H1 (cell line): ENCODE measurements at places on chromosomes 7 and 10.

- peaks cover 5% of the 10 kb centered on the region for H3K4me1 ChIP-seq
- no peaks in the 10 kb centered on the region for H3K36me3 ChIP-seq
- no peak overlapping the region for H3K27ac ChIP-seq
Observed at GRCh38 chr10:60096761-60097513, 190.6 kb upstream of the CCDC6 start.

DNA sequence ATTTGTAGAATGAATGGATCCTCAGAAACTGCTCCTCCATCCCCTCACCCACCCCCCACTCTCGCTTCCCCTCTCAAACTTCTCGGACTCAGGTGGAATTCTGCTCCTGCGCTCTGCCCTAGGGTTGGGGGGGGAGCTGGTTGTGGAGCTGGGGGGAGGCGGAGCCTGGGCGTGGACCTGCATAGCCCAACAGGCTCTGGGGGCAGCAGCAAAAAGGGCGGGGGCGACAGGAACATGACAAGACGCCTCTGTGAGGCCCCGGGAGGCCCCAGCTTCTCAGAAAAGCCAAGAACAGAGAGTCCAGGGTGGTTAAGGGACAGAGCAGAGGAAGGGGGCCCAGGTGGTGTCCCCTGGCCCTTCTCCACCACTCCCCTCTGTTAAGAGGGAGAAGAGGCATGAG lies 3.5 kb downstream of the TSC22D4 start:
- no peak for DNase-seq
- no peak overlapping the region for H3K27ac ChIP-seq
- H3K27me3 ChIP-seq: no peaks in the 10 kb centered on the region
- H3K4me3 ChIP-seq: no peak overlapping the region
- H3K36me3 ChIP-seq: no peaks in the 10 kb centered on the region
- H3K4me1 ChIP-seq: no peaks in the 10 kb centered on the region

GRCh38 chr7:37007691-37008090 lies 283.4 kb upstream of the AOAH start:
- peaks cover 3% of the 10 kb centered on the region for H3K4me1 ChIP-seq
- no peak for DNase-seq
- no peaks in the 10 kb centered on the region for H3K36me3 ChIP-seq
- H3K4me3 ChIP-seq: no peak overlapping the region

DNA sequence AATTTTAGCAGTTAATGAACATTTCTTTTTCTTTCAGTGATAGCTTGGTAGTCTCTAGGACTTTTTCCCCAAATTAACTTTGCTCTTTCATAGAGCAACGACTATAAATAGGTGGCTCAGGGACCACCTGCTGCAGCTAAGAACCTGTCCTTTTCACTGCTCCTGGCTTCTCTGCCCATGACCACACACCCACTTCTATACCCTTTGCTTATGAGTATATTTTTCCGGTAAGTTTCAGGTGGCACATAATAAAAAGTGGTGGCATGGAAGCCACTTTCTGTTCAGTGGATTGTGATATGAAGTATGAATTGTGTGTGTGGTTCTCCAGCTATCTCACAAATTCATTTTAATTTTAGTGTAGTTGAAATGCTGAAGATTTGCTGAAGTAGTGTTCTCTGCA lies 1.2 kb downstream of the ING3 start:
- H3K4me1 ChIP-seq: no peaks in the 10 kb centered on the region
- H3K4me3 ChIP-seq: no peak overlapping the region
- H3K27ac ChIP-seq: no peak overlapping the region

DNA sequence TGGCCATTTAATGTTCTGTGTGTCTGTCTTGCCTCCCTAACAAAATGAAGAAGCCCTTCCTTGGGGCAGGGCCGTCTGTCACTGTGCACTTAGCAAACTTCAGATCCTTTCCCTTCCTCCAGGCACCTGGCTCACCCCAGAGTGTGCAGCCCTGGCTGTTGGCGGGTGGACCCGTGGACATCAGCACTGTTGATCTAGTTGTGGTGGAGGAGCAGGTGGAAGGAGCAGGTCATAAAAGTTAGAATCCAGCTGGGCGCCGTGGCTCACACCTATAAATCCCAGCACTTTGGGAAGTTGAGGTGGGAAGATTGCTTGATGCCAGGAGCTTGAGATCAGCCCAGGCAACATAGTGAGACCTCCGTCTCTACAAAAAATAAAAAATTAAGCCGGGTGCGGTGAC lies 12.7 kb downstream of the RAB19 start:
- H3K4me3 ChIP-seq: no peak overlapping the region
- H3K4me1 ChIP-seq: no peaks in the 10 kb centered on the region
- H3K27ac ChIP-seq: no peak overlapping the region

DNA sequence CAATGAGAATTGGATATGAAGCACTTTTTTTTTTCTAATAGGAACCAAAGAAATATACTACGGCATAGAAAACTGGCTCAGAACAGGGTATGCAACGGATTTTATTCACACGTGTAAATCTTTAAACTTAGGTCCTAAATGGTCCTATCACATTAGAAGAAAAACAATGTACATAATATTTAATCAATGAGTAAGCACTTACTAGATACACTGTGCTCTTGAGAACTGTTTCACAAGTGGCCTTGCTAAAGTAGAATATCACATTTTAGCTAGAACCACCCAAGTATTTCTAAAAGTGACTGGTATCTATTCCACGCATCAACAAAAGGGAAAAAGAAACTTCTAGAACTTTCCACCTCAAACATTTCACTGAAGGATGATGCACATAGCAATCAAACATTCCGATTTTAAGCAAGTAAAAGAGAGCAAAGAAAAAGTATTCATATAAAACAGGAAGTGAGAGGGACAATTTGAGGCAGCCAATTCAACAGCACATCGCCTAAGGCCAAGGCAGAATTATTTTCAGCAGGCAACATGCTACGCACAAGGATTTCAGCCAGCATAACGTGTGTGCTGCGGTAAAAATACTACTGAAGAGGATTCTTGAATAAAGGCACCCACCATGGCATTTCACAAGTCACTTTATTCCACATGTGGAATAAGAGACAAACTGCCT lies 55.8 kb downstream of the PARD3 start:
- no peak overlapping the region for H3K27ac ChIP-seq
- no peaks in the 10 kb centered on the region for H3K4me1 ChIP-seq
- no peak overlapping the region for H3K4me3 ChIP-seq
- H3K27me3 ChIP-seq: no peaks in the 10 kb centered on the region

DNA sequence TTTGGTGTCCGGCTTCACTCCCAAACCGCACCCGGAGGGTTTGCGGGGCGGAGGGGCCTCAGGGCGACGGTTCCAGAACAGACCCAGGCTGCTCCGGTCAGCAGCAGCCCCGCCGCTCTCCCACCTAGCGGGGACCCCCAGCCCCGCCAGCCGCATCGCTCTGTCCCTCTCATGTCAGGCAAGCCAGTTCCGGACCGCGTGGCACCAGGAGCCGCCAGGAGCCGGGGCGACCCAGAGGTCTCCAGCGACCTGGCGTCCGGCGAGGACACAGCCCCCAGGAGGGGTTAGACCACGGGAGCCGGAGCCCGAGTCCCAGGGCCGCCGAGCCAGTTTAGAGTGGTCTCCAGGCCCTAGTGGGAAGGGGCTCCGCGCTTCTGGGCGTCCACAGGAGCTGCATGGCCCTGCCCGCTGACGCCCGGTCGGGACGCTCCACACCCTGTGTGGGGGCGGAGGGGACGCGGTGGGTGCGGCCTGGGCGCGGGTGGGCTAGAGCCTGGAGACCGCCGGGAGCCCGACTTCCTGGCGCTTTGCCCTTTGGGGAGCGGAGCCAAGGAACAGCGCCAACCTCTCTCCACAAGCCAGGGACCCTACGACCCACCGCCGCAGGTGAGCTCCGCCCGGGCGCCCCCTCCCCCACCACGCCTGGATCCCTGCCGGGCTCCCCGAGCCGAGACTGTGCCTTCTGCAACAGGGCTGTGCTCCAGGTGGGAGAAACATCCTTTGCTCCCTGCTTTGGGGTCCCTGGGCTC lies 43.4 kb downstream of the ZNF117 start:
- peak; percentile 67 for DNase-seq
- H3K4me3 ChIP-seq: peak overlapping the region; percentile 67
- H3K27ac ChIP-seq: no peak overlapping the region
- no peaks in the 10 kb centered on the region for H3K4me1 ChIP-seq
- H3K36me3 ChIP-seq: no peaks in the 10 kb centered on the region

DNA sequence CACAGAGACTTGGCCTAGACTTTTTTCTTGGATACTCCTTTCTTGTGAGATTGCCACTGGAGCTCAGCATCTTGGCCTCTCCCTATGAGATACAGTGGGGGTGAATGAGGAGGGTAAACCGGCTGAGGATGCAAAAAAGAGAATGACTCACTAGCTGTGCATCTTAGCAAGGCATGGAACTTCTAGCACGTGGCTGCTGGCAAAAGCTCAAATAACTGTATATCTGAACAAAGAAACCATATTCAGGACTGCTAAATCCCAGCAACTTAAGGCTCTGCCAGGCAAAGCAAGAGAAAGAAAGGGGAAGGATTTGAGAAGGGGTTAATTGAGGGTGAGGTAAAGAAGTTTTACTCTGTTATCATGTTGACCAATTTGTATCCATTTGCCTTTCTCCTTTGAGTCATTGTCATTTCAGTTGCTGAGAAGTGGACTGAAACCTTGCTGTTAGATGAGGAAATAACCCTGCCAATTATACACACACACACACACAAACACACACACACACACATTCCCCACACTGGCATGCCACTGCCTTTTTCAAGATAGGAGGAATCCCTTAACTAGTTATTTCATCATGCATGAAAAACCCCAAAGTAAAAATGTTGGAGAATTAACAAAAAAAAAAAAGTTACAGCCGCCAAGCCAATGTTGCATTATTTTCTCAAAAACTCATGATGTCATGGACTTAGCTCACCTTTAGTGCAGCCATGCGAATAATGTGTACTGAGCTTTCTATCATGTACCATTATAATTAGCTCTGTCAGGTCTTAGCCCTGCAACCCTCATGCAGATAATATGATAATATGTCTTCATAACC lies 997.3 kb downstream of the LRMDA start:
- no peaks in the 10 kb centered on the region for H3K27me3 ChIP-seq
- no peak overlapping the region for H3K4me3 ChIP-seq
- H3K4me1 ChIP-seq: peaks cover 2% of the 10 kb centered on the region
- DNase-seq: no peak
- H3K36me3 ChIP-seq: no peaks in the 10 kb centered on the region

DNA sequence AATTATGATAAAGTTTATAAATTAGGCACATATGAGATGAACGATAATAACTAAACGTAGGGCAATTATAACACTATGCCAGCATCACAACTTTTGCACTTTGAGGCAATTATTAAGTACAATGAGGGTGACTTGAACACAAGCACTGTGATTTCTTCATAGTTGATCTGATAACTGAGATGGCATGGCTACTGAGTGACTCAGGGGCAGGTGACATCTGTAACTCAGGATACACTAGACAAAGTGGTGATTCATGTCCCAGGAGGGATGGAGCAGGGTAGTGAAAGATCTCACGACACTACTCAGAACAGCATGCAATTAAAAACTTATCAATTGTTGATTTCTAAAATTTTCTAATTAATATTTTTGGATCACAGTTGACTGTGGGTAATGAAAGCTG lies 98.3 kb upstream of the ARHGAP21 start:
- H3K4me1 ChIP-seq: no peaks in the 10 kb centered on the region
- H3K27ac ChIP-seq: no peak overlapping the region

GRCh38 chr7:135550196-135550595 lies 7.5 kb upstream of the NUP205 start:
- no peak overlapping the region for H3K27ac ChIP-seq
- no peaks in the 10 kb centered on the region for H3K36me3 ChIP-seq
- no peaks in the 10 kb centered on the region for H3K27me3 ChIP-seq

- H3K27ac ChIP-seq: no peak overlapping the region
- H3K4me3 ChIP-seq: no peak overlapping the region
- DNase-seq: no peak
- H3K27me3 ChIP-seq: no peaks in the 10 kb centered on the region
- no peaks in the 10 kb centered on the region for H3K4me1 ChIP-seq
- no peaks in the 10 kb centered on the region for H3K36me3 ChIP-seq
Observed at GRCh38 chr7:88233828-88234227, 14.0 kb upstream of the SRI start.

- no peaks in the 10 kb centered on the region for H3K36me3 ChIP-seq
- H3K27me3 ChIP-seq: no peaks in the 10 kb centered on the region
- no peak overlapping the region for H3K27ac ChIP-seq
- H3K4me1 ChIP-seq: no peaks in the 10 kb centered on the region
- H3K4me3 ChIP-seq: no peak overlapping the region
- no peak for DNase-seq
Observed at GRCh38 chr7:118169146-118169545, 14.8 kb upstream of the LSM8 start.

GRCh38 chr10:18860631-18861240 lies 187.9 kb upstream of the MALRD1 start:
- no peak overlapping the region for H3K4me3 ChIP-seq
- no peaks in the 10 kb centered on the region for H3K36me3 ChIP-seq
- no peaks in the 10 kb centered on the region for H3K4me1 ChIP-seq

DNA sequence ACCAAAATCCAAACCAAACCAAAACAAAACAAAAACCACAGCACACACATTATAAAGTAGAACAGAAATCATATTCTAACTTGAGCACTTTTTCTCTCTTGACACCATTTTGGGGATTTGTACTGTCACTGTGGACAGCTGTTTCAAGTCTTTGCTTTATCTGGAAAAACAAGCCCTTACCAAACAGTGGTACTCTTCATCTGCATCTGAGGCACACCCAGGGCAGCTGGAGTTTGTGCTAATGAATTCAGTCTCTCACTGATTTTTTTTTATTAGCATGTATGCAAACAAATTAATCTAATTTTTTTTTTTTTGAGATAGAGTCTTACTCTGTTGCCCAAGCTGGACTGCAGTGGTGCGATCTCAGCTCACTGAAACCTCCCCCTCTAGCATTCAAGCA lies 171.4 kb downstream of the RAPGEF5 start:
- no peak overlapping the region for H3K27ac ChIP-seq
- no peak for DNase-seq
- H3K4me3 ChIP-seq: peak overlapping the region; percentile 10; the same call in 1 of the 2 replicates
- H3K27me3 ChIP-seq: no peaks in the 10 kb centered on the region
- no peaks in the 10 kb centered on the region for H3K36me3 ChIP-seq
- peaks cover 9% of the 10 kb centered on the region for H3K4me1 ChIP-seq

GRCh38 chr10:103659674-103660363 lies 166.3 kb downstream of the NEURL1 start:
- no peak for DNase-seq
- H3K27ac ChIP-seq: no peak overlapping the region
- 0 out of 2 replicates have a peak, but pooled peaks cover 6% of the 10 kb centered on the region for H3K36me3 ChIP-seq
- peak overlapping the region; percentile 51; the same call in 1 of the 2 replicates for H3K4me3 ChIP-seq

DNA sequence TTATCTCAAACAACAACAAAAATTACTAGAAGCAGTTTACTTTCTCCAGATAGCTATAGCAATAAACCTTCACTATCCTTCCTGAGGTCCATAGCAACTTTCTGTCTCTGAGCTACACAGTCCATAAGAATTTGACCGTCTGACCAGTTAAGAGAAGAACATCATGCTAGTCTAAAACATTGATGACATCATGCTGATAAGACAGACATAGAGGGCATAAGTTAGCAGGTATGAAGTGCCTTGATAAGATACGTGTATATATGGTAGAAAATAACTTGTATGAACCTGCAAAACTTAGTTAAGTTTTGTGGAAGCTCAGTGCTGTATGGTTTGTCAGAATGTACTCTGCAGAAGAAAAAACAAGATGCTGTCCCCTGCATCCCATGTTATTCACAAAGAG lies 353.0 kb downstream of the GRID1 start:
- no peaks in the 10 kb centered on the region for H3K4me1 ChIP-seq
- no peak overlapping the region for H3K4me3 ChIP-seq
- no peak overlapping the region for H3K27ac ChIP-seq
- no peaks in the 10 kb centered on the region for H3K36me3 ChIP-seq
